ENCODE measurements at places on chromosomes 7 and 10.
A peak's percentile ranks its signal among the peaks of the same experiment; 100 is the strongest.

GRCh38 chr10:58775960-58776567 is 263.4 kb downstream of the BICC1 start:
- DNase-seq, result peak; percentile 57

- DNase-seq, result no peak
Observed at GRCh38 chr7:127594490-127594889, 954 bp downstream of the FSCN3 start.

DNA sequence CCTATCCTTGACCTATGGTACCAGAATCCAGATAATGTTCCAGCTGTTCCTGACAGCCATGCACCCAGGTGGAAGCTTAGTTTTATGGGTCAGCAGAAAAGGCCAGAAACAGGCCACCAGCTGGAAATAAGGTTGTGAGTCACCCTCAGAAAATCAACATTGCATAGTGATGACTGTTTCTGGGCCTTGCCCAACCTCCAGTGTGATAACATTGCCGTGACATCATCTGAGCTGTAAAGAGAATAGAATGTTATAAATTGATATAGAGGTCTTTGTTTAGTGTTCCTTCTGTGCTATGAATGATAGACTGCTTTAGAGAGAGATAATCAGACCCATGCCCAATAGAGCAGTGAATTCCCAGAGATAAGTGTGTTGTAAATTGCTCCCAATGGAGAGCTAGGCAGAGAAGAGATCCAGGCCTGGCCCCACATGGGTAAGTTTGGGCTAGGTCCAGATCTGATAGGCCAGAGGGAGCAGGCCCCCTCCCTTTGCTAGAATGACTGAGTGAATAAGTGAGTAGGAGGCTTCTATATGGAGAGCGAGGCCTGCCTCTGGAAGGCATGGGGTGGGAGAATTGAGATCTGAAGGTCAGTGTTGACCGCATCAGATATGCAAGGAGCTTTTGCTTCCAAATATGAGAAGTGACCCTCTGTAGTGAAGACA is 14.2 kb upstream of the HPS1 start:
- peak; percentile 95 for DNase-seq

- no peak for DNase-seq
Observed at GRCh38 chr7:130641040-130641439, 27.5 kb downstream of the COPG2 start.

- no peak for DNase-seq
Observed at GRCh38 chr10:33073641-33074415, 115.8 kb upstream of the ITGB1 start.
